Panc1 (cell line): ENCODE measurements at places on chromosomes 1 and 21. TPM values are rescaled to one million over a fixed set of nuclear protein-coding genes. Genes with fewer than 3 reads are reported as not detected.
A peak's percentile ranks its signal among the peaks of the same experiment; 100 is the strongest.

GRCh38 chr1:29583727-29584126, 347.4 kb downstream of the PTPRU start:
- DNase-seq: no peak

GRCh38 chr1:218395916-218396315, 50.8 kb downstream of the TGFB2 start:
- no peak for DNase-seq

GRCh38 chr21:40067751-40068150, 200.5 kb downstream of the PCP4 start:
- no peak for DNase-seq

GRCh38 chr1:171468120-171468750, 17.1 kb upstream of the PRRC2C start:
- peak; percentile 80 for DNase-seq

DNA sequence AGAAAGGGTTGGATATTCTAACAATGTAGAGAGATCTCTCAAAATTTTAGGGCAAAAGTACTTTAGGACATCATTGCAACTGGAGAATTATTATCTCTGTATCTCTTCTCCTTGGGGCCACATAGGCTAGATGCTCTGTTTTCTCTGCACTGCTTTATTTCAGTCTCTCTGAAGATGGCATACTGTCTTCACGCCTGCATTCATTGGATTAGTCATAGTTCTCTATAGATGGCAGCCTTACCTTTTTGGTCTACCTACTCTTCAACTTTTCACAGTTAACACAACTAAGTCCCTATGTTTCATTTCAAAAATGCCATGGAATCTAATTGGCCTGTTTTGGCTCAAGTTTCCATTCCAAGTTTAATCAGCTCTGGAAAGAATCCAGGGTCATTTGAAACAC, 1623.3 kb upstream of the B3GALT2 start:
- no peak for DNase-seq

GRCh38 chr1:233738396-233738795, 124.5 kb downstream of the KCNK1 start:
- DNase-seq: no peak

DNA sequence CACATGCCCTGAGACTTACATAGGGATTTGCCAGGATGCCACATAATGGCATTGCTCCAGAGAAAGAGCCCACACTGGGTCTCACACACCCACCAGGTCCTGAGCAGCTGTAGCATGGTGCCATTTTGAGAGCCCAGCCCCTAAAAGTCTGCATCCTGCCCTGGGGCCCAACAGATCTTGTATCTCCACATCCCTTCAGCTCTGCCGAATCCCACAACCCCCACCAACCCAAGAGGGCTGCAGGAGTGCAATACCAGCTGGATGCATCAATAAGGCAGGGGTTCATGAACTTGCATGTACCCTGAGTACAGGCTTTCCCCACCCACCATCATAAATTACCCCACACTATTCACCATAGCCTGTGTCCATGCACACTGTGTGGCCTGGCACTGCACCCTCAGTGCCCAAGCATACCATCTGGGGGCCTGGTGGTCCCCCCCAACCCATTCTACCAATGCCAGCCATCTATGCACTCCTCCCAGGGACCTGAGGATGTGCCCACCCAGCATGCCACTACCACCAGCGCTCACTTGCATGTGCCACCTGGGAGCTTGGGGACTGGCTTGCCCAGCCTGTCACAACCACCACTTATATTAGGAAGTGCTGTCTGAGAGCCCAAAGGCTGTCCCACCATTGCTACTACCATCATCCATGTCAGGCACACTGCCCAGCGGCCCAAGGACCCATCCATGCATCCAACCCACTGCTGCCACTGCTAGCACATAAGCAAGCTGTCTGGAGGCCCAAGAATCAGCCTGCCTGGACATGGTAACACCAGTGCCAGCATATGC, 4.1 kb upstream of the KRTAP12-2 start:
- no peak for DNase-seq

GRCh38 chr1:67722292-67722944, 37.4 kb downstream of the GADD45A start:
- no peak for DNase-seq

DNA sequence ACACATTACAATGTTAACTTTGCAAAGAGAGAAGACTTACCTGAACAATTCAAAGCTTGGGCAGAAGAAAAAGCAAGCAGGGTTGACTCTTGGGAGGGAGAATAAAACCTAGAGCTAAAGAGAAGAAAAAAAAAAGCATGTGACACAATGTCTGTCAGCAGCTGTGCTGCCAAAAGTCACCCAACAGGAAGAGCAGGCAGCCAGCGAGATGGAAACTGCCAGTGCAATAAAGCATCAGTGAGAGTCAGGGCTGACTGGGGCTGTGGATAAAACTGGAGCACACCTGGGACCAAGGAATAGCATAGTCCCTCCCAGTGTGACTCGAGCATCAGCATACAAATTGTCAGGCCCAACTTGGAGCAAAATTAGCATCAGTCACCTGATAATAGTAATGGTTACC, 65.0 kb upstream of the SLC22A15 start:
- no peak for DNase-seq

The FAM78B gene
- total RNA-seq: 0.41 TPM

The EXOSC10 gene
- 93.1 TPM for total RNA-seq
